ENCODE measurements at places on chromosomes 13 and 19.

DNA sequence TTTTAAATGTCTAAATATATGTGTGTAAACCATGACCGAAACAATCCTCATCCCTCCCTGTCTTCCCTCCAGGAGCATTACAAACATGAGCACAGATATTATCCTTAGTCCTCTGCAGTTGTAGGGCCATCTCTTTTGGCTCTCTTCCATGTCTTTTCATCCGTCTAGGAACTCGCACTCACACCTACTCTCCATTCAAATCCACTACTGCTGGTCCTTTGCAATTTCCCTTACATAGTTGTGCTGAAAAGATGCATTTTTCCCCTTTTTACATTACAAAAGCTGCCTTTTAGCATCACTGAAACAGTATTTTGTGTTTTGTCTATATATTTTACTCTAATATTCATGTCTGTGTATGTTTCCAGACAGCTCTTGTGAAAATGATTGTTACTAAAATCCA, 237.8 kb downstream of the DACH1 start:
- DNase-seq: no peak

DNA sequence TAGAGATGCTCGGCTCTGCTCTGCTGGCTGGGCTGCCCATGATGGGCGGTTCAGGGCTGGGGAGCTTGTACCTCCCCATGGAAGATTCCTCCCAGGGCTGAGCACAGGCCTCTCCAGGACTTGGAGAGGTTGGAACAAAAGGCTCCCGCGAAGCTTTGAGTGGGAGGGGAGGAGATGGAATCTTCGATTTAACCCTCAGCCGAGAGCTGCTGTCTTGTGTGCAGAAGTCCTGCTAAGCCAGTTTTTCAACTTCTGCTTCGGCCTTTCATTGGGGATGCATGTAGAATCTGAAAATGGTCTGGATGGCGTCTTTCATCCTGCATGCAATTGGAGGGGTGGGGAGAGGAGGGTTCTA, 163.3 kb downstream of the KDM4B start:
- DNase-seq: no peak

DNA sequence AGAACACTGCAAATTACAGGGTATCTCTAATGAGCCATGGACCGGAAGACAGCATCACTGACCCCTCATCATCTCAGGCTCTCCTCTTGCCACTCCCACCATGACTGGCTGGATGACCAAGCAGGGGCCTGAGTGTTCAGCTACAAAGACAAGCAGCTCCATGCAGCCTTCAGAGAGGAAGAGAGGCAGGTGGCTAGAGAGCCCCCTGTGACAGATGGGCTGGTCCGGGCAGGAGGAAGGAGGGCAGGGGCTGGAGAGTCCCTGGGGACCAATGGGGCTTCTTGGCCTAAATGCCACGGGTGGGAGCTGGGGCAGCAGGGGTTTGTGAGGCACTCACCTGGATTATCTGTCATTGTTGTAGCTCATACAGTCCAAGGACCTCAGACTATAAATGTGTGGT, 12.8 kb upstream of the RASA3 start:
- no peak for DNase-seq

- DNase-seq: no peak
Measured at GRCh38 chr13:97020689-97021240, 26.5 kb upstream of the OXGR1 start.

- no peak for DNase-seq
Measured at GRCh38 chr19:31037286-31037980, 311.8 kb downstream of the TSHZ3 start.

DNA sequence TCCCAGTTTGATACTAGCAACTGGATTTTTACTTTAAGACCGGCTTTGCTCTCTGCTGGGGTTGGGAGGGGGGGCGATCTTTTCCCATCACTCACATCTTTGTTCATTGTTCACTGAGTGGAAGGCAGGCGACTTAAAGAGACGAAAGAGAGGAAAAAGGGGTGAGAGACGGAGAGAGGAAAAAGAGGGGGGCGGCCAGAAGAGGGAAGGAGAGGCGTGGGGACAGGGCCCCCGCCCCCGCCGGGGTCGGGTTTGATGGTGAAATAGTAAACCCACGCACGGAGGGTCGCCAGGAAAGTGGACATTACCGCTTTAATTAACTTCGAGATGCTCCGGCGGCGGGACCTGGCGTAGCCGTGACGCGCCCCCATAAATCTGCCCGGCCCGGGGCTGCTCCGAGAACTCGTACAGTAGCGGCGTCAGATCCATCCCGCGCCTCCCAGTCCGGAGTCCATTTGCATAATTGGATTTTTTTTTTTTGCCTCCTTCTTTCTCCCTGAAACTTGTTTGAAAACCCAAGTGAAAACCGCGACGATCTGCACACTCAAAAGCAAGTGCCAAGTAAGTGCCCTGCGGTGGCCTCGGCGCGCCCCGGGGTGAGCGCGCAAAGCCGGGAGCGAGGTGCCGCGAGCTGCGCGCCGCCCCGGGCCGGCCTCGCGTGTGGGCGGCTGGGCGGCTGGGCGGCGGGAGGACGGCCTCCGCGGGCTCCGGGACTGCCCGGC, 143.9 kb upstream of the ZNF536 start:
- DNase-seq: no peak

DNA sequence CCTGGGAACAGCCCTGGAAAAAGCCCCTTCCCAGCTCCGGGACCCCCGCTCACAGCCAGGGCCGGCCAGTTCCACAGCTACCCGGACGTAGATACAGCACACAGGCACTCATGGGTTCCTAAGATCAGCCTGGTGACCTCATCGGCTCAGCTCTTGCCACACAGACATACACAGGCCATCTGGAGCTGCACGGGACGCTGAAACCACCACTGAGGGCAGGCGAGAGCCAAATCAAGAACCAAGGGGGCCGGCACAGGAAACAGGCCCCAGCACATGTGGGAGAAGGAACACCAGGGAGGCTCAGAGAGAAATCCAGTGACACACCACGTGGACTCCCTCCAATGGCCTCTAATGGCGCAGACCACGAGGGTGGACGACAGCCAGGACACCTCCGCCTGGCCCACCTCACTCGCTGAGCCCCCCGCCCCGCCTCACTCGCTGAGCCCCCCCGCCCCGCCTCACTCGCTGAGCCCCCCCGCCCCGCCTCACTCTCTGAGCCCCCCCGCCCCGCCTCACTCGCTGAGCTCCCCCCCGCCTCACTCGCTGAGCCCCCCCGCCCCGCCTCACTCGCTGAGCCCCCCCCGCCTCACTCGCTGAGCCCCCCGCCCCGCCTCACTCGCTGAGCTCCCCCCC, 69.7 kb upstream of the C13orf46 start:
- DNase-seq: peak; percentile 42

DNA sequence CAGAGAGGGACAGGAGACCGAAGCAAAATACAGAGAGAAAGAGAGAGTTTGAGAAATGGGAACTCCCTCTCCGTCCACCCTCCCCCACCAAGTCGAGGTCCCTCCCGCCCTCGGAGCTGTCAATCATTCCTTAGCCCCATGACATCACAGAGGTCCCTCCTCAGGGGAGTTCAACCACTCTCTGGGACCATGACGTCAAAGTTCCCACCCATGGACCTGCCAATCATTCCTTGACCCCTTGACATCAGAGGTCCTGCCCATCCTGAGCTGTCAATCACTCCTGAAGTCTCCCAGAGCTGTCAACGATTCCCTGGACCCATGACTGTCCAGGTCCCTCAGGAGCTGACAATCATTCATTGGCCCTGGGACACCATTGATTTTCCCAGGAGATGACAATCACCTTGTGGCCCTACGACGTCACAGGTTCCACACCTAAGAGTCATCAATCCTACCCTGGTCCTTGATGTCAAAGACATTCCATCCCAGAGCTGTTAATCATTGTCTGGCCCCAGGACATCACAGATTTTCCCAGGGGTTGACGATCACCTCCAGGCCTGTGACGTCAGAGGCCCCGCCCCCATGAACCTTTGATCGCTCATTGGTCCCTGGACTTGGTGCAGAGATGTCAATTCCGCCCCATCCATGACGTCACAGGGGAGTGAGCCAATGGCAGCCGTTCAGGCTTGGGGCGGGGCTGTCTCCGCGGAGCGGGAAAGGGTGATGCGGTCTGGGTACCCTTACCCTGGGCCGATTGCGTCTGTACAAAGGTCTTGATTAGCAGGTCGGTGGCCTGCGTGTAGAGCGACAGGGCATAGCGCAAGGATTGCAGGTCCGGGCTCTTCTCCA, 61.7 kb downstream of the COLGALT1 start:
- peak; percentile 56 for DNase-seq

DNA sequence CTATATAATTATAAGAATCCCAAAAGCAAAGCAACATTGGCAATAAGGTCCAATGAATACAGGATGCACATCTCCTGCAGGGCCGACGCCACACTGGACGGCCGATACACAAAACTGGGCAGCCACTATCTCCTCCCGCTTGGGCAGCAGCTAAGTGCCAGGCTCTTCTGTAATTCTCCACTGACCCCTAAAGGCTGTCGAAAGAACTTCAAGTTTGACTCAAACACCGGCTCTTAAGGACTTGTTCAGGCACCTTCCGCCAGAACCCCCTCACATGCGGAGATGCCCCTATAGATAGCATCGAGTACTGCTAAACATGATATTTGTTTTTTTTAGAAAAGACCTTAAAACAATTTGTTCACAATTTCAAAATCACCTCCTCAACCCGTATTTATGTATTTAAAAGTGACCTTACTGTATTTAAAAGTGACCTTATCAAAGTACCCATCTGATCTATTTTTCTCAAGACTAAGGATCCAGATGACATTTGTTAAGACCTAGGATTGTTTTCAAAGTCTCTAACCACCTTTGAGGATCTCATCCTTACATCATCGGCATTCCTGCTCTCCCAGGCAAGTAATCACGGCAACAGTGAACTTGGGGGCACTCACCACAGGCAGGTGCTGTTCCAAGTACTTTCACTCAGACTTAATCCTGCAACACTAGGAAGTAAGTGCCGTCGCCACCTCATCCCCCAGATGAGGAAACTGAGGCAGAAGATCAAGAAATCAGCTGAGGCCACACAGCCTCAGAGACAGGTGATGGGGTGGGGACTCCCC, 77.8 kb downstream of the TUBGCP3 start:
- DNase-seq: peak; percentile 19

DNA sequence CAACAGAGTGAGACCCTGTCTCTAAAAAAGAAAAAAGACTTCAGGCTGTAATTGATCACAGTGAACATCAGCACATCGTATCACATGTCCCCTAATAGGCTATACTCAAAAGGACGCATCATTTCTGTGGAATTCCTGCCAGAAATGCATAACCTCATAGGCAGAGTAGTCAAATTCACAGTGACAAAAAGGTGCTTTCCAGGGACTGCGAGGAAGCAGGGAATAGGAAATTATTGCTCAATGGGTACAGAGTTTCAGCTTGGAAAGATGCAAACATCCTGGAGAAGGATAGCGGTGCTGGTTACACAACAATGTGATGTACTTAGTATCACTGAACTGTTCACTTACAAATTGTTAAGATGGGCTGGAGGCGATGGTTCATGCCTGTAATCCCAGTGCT, 41.1 kb upstream of the MRI1 start:
- DNase-seq: no peak

- DNase-seq: no peak
Measured at GRCh38 chr19:58307736-58308135, 2.6 kb downstream of the ERVK3-1 start.

DNA sequence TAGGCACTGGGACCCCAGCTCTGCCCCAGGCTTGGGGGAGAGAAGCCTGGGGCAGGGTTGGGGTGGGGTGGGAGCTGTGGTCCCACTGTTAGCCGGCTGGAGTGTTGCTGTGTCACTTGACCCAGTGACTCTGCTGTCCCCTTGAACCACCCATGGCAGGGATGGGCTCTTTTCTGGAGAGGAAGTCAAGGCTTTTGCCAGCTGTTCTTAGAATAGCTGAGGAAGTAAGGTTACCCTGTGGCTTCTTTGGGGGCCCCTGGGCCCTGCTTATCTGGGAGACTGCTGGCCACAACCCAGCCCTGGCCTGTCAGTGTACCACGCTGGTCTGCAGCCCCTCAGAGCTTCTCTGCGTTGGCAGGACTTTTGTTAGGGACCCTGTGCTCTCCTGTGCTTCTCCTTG, 9.1 kb downstream of the PNPLA6 start:
- peak; percentile 79 for DNase-seq

GRCh38 chr13:101554420-101555125, 102.1 kb downstream of the ITGBL1 start:
- no peak for DNase-seq

DNA sequence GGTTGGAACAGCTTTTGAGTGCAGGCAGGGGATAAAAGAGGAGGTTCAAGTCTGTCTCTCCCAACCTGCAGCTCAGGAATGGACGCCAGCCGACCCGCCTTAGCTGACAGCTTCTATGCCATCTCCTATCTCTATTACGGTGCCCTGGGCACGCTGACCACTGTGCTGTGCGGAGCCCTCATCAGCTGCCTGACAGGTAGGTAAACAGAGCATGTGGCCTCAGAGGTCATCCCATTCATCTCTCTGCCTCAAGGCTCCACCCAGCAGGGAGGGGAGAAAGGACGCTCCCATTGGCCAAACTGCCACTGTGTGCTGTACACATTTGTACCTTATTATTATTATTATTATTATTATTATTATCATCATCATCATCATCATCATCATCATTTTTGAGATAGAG, 16.5 kb downstream of the SLC5A5 start:
- no peak for DNase-seq

DNA sequence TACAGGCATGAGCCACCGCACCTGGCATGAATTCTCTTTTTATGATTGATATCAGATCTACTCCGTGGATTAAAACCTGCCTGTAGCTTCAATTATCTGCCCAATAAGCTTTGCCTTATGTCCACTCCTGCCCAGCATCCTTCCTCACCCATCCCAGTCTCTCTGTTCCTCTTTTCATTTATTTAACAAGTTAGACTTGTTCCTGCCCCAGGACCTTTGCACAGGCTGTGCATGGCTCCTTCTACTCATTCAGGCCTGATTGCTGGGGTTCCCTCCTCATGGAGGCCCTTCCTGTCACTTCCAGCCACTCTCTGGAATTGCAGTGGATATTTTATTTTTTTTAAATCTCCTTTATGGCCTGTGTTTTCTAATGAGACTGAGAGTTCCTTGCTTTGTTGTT, 27.6 kb downstream of the SMARCA4 start:
- DNase-seq: no peak

Measured in inflammatory macrophage treated with lipopolysaccharide for 1 hour (primary cell).